ENCODE measurements at places on chromosomes 7 and 10. TPM values are rescaled to one million over a fixed set of nuclear protein-coding genes. Genes with fewer than 3 reads are reported as not detected.

Gene RAPGEF5
- total RNA-seq, result 3.4 TPM

Gene CDNF
- total RNA-seq, result 0.34 TPM

Gene GOLGA7B
- 0.68 TPM for total RNA-seq

Gene ANKRD30A
- not detected for total RNA-seq

Gene STAG3
- total RNA-seq, result 0.34 TPM

Gene OPALIN
- not detected for total RNA-seq

Gene TFEC
- total RNA-seq, result not detected

Gene DCLRE1C
- 12.3 TPM for total RNA-seq
